Activated CD4-positive, alpha-beta T cell treated with anti-CD3 and anti-CD28 coated beads, Interleukin-2, amount 10 ng/mL, durations not matched to agents 7 days and 5 days (primary cell): ENCODE measurements at places on chromosomes 16 and 17. TPM values are rescaled to one million over a fixed set of nuclear protein-coding genes. Genes with fewer than 3 reads are reported as not detected.
A peak's percentile ranks its signal among the peaks of the same experiment; 100 is the strongest.

COPZ2 gene
- total RNA-seq: 3.4 TPM

SMIM22 gene
- total RNA-seq: not detected

P2RX1 gene
- total RNA-seq: not detected

BEAN1 gene
- total RNA-seq: not detected

HBA2 gene
- total RNA-seq: 0.40 TPM

PYY gene
- total RNA-seq: not detected

SPNS1 gene
- 24.8 TPM for total RNA-seq

TBC1D3K gene
- not detected for total RNA-seq

RHBDF1 gene
- 0.10 TPM for total RNA-seq

ZG16 gene
- total RNA-seq: not detected

CALB2 gene
- not detected for total RNA-seq

NUPR1 gene
- total RNA-seq: not detected

DNA sequence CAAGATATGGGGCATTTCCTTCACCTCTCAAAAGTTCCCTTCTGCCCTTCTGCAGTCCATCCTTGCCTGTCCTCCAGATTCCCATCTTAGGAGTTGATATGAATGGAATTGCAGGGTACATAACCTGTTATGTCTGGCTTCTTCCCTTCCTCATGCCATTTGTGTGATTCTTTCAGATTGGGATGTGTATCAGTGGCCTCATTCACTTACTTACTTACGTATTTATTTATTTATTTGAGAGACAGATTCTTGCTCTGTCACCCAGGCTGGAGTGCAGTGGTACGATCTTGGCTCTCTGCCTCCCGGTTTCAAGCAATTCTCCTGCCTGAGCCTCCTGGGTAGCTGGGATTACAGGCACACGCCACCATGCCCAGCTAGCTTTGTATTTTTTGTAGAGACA, 6.2 kb upstream of the TMEM94 start:
- H3K4me1 ChIP-seq: peaks cover 9% of the 10 kb centered on the region
- H3K27me3 ChIP-seq: no peaks in the 10 kb centered on the region
- H3K4me3 ChIP-seq: no peak overlapping the region
- no peaks in the 10 kb centered on the region for H3K36me3 ChIP-seq
- DNase-seq: no peak

GRCh38 chr17:57365420-57365819, 109.1 kb downstream of the MSI2 start:
- H3K27me3 ChIP-seq: no peaks in the 10 kb centered on the region
- DNase-seq: no peak
- peaks cover 2% of the 10 kb centered on the region for H3K36me3 ChIP-seq

DNA sequence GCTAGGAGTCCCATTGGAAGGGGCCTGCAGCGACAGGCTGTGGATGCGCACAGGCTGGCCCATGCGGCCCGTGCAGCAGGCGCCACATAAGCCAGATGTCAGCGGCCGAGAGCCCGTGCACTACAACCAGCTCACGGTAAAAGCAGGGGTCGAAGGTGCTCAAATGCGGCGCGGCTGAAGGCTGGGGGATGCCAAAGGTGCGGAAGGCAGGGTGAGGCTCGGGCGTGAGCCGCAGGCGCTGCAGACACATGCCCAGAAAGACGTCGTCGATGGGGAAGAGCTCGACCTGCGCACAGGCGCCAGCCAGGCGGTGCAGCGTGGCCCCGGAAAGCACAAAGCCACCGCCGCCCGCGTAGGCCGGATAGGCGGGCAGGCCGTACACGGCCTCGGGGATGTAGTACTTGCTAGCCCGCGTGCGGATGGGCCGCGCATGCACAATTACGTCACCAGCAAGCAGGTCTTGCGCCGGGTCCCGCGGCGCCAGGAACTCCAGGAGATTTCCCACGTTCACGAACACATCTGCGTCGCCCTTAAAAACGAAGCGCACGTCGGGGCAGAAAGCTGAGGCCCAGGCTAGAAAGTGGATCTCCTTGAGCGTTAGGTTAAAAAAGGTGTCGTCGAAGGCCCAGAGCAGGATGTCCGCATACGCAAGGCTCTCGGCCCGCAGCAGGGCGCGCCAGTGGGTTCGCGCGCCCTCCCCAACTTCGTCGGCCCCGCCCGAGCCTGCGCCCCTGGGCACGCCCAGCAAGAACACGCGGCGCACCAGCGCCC, 1.3 kb downstream of the B3GNT9 start:
- peak overlapping the region; percentile 43 for H3K4me3 ChIP-seq
- DNase-seq: no peak
- peaks cover 1% of the 10 kb centered on the region for H3K27me3 ChIP-seq
- no peak overlapping the region for H3K27ac ChIP-seq

DNA sequence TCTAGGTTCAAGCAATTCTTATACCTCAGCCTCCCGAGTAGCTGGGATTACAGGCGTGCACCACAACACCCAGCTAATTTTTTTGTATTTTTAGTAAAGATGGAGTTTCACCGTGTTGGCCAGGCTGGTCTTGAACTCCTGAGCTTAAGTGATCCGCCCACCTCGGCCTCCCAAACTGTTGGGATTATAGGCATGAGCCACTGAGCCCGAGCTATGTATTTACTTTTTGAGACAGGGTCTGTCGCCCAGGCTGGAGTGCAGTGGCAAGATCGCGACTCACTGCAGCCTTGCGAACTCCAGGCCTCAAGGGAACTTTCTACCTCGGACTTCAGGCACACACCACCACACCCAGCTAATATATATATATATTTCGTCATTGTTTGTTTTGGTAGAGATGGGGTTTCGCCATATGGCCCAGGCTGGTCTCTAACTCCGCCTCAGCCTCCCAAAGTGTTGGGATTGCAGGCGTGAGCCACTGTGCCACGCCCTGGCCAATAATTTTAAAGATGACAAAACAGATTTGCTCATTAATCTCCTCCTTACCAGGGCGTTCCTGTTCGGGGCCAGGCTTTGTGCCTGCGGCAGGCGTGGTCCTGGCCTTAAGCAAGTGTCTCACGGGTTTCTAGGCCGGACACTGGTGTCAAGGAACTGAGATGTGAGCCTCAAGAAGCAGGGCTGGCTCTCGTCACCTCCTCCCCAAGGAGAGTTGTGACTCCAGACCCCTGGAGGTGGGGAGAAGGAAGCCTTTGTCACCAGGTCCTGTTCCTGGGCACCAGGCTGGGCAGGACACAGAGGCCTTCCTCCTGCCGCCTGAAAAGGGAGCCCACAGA, 4.3 kb upstream of the NPW start:
- DNase-seq: no peak
- peaks cover 2% of the 10 kb centered on the region for H3K4me1 ChIP-seq
- peaks cover under 1% of the 10 kb centered on the region for H3K36me3 ChIP-seq

DNA sequence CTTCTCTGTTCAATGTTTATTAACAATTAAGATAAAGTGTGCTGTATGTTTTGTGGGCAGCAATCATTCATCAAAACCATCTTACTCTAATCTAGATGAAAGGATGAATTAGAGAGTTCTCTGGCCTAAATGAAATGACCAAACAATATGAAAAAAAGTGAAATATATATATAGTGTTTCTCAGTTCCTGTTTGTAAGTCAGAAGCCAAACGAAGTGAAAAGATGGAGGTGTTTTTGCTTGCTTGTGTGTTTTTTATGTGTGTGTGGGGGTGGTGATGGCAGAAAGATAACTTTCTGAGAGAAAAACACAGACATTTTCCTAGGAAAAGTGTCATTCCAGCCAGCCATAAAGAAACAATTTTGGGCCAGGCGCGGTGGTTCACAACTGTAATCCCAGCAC, 138.6 kb downstream of the CDH8 start:
- no peaks in the 10 kb centered on the region for H3K4me1 ChIP-seq
- H3K27ac ChIP-seq: no peak overlapping the region
- no peak for DNase-seq
- H3K4me3 ChIP-seq: no peak overlapping the region

DNA sequence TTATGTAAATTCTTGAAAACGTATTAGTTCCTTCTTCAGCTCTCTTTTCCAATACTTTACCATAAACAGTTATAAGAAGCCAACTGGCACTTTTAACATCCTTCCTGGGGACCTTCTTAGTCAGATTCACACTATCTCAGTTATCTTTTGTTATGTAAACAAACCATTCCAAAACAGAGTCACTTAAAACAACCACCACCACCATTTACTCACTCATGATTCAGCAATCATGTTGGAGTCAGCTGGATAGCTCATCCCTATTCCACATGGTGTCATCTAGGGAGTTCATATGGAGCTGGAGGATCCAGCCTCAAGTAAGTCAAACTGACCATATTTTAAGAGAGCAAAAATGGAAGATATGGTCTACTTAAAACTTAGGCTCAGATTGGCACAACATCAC, 240.3 kb upstream of the IRX3 start:
- H3K27ac ChIP-seq: no peak overlapping the region
- no peaks in the 10 kb centered on the region for H3K36me3 ChIP-seq
- no peaks in the 10 kb centered on the region for H3K4me1 ChIP-seq

DNA sequence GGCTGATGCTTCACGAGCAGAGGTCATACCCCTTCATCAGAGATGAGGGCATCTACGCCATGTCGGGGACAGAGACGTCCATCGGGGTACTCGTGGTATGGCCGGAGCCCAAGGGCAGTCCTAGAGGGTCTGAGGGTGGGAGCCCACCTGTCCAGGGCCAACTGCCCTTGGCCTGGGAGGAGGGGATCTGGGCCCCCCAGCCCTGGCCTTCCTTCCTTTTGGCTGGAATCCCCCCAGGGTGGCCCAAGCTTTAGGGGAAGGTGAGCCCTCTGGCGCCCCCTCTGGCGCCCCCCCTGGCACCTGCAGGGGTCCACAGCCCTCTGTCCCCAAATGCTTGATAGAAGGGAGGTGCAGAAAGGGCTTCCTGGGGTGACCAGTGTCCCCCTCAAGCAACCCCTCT, 69.3 kb downstream of the SCNN1B start:
- H3K4me1 ChIP-seq: no peaks in the 10 kb centered on the region
- no peak overlapping the region for H3K4me3 ChIP-seq
- no peak overlapping the region for H3K27ac ChIP-seq

DNA sequence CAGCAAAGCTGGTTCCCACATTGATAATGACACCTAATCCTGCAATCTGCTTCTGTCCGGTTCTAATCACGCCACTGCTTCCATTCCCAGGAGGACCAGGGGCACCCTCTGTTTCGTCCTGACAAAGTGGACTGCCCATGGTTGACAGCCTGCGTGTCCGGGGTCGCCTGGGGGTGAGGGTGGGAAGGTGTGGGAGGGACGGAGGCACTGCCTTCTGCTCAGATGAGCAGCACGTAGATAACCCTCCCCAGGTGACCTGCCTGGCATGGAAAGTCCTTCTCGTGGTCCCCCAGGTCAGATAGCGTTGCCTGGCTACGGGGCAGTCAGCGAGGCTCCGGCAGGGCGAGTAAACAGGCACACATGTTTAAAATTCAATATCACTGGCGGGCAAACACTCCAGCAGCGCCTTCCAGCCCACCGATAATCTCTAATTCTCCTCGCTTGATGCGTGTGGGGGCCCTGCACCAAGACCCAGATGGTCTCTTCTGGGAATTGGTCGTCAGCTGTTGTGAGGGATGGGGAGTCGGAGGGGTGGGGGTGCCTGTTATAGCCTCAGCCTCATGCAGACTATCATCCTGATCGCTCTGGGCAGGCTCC, 132.2 kb downstream of the RAP1GAP2 start:
- H3K36me3 ChIP-seq: no peaks in the 10 kb centered on the region
- DNase-seq: no peak
- H3K27me3 ChIP-seq: no peaks in the 10 kb centered on the region
- no peak overlapping the region for H3K4me3 ChIP-seq
- no peak overlapping the region for H3K27ac ChIP-seq

GRCh38 chr17:19346351-19347255, 15.9 kb downstream of the B9D1 start:
- H3K4me3 ChIP-seq: no peak overlapping the region
- no peaks in the 10 kb centered on the region for H3K4me1 ChIP-seq
- no peak for DNase-seq
- no peaks in the 10 kb centered on the region for H3K36me3 ChIP-seq

DNA sequence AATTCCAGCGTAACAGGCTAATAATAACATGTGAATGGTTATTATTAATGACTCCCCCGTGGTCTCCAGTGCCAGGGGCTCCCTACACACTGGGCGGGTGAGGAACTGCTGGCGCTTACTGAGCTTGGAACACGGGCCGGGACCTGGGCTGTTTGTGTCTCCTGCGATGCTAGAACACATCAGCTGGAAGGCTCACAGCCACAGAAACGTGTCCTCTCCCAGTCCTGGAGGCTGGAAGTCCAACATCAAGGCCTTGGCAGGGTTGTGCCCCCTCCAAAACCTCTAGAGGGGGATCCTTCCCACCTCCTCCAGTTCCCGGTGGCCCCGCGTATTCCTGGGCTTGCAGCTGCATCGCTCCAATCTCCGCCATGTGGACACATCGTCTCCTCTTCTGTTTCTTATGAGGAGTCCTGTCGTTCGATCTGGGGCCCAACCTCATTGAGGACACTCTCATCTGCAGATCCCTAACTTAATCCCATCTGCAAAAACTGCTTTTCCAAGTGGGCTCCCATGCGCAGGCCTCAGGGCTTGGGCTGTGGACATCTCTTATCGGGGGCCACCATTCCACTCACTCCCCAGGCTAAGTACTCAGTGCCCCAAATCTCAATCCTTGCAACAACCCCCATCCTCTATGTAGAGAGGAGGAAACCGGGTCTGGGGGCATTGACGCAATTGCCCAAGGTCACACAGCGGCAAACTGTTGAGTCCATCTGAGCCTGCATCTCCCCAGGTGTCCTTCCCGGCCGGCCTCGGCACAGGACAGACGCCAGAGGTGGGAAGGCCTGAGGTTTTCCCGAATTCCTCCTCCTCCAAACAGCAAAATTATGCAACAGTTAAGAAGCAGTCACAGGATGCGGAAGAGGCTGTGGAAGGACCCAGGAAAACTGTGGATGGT, 193.9 kb downstream of the IRF8 start:
- no peak overlapping the region for H3K4me3 ChIP-seq
- H3K4me1 ChIP-seq: peaks cover 28% of the 10 kb centered on the region
- DNase-seq: no peak
- H3K27ac ChIP-seq: peak overlapping the region; percentile 31
- no peaks in the 10 kb centered on the region for H3K27me3 ChIP-seq

- no peak for DNase-seq
- no peak overlapping the region for H3K4me3 ChIP-seq
- H3K4me1 ChIP-seq: peaks cover 31% of the 10 kb centered on the region
- H3K27ac ChIP-seq: no peak overlapping the region
- H3K27me3 ChIP-seq: peaks cover 41% of the 10 kb centered on the region
These were observed 38.1 kb downstream of the RAI1 start for GRCh38 chr17:17719199-17719940.

DNA sequence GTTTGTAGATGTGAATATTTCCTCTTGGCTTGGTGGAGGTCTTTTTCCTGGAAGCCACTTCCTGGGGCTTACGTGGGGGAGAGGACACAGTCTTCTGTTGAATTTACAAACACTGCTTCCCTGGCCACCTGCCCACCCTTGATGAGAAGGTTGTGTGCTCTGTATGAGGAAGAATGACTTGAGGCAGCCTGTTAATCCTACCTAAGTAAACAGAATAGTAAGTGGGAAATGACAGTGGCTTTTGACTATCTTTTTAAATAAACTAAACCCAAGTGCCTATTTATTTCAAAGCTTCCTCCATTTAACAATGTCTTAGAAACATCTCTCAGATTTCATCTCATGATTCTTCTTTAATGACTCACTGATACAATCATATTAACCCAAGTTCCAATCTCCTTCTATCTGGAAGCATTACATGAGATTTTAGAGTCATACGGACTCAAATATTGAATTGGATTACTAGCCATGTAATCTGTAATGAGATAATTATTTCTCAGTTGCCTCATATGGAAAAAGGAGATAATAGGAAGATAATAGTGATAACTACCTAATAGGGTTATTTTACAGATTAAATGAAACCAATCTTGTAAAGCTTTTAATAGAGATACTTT, 96.6 kb upstream of the SMIM36 start:
- H3K4me1 ChIP-seq: no peaks in the 10 kb centered on the region
- H3K27me3 ChIP-seq: peaks cover 18% of the 10 kb centered on the region
- H3K4me3 ChIP-seq: no peak overlapping the region

- DNase-seq: peak; percentile 99
- H3K4me1 ChIP-seq: peaks cover 56% of the 10 kb centered on the region
- H3K27me3 ChIP-seq: no peaks in the 10 kb centered on the region
- H3K36me3 ChIP-seq: peaks cover 28% of the 10 kb centered on the region
- H3K27ac ChIP-seq: peak within 1 kb of the TSS; percentile 99
These were observed at the start of the genes RPS6KB1 and TUBD1 for GRCh38 chr17:59892924-59893675. RPS6KB1 (plus strand) TSS chr17:59893121; CDS start chr17:59893185, 64 bp downstream. TUBD1 (minus strand) TSS chr17:59892943; CDS start chr17:59891002, 1,941 bp downstream.
